H54 (cell line): ENCODE measurements at places on chromosomes 3 and 15.

DNA sequence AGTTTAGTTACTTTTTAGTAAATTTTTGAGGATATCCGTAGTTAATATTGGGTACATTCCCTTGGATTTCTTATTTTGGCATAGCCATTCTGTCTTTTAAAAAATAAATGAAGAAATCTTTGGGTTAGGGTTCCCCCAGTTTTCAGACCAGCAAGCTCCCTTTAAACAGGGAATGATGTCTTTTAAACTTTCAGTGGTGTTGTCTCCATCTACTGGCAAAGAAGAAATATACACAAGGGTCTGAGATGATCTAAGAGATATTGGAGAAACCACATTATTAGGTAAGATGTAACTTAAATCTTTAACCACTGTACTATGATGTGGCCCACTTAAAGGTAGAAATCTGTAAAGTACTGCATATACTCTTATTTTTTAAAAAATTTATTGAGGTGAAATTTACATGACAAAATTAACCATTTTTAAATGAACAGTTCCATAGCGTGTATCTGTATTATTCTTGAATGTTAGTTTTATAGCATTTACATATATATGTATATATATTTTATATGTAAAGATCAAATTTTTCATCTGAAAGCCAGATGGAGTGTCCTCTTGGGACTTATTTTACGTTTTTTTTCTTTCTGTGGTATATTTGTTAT is 35.1 kb upstream of the EIF3J start:
- no peak for DNase-seq

DNA sequence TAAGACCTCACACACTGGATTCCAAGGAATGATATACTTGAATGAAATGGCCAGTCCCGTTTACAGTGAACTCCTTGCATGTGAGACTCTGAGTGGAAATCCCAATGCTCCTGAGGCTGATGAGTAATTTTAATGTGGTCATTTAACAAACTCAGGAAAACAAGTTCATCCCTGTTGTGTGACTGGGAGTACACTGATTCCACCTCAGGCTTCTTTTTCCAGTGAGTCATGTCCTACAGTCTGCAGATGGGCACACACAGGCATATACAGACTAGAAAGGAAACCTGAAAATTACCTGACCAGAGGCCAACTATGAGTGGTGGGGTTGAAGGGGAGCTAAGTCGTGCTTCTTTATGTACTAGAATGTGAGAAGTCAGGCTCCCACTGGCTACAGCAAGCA is 5.8 kb downstream of the SQOR start:
- peak; percentile 63 for DNase-seq

DNA sequence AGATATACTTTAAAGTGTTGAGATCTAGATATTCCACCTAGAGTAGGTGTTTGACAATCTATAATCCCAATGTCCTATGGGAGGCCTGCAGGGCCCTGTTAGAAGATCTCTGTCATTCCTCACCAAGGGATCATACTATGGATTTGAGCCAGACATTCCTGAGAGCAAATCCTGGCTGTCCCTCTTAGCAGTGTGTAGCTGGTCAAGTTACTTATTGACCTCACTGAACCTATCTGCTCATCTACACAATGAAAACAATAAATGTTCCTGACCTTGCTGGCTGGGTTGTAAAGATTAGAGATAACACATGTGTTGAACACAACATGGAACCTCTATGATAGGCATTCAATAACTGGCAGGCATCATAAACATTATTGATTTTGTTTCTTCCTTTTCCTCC is 265.6 kb upstream of the ATP11B start:
- no peak for DNase-seq

DNA sequence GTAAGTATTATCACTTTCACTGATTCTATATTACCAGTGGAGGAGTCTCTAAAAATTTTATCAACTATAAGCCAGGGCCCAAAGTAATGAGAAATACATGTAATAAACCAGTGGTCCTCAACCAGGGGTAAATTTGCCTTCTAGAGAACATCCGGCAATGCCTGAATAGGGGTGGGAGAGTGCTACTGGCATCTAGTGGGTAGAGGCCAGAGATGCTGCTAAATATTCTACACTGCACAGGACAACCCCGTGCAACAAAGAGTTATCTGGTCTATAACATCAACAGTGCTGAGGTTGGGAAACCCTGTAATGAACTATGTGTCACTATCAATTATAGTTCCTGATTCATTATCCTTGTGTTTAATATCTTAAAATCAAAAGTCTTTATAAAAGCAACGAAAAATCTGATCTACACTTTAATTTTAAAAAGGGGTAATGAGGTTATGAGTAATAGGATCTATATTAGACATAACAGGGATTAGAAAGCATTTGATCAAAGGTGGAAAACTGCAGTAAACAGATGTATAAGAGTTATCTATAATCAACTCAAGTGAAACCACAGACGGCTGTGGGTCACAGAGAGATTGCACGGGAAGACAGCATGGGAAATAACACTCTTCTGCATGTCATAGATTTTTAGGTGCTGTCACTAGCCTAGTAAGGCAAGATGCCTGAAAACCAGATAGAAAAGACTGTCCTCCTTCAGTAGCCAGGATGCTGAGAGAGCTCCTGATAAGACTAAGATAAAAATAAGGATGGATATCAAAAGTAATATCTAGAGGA is 2.0 kb downstream of the LYSMD2 start:
- no peak for DNase-seq

DNA sequence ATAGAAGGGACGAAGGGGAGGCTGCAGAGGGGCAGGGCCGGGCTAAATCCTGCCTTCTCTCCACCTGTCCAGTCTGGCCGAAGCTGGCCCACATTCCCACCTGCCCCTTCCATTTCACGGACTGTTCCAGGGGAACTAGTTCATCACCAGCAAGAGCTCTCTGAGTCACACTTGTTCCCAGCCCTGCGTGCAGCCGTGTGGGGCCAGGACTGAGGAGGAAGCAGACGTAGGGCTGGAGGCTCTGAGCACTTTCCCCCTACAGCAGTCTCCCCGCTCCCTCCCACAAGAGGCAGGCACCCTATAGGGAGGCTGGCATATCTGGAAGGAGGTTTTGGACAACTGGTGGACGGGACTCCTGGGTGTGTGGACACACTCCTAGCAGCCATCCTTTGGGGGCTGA is 3.0 kb downstream of the ITIH4 start:
- DNase-seq = peak; percentile 44

GRCh38 chr3:127962937-127963336 is 47.9 kb downstream of the KBTBD12 start:
- no peak for DNase-seq

DNA sequence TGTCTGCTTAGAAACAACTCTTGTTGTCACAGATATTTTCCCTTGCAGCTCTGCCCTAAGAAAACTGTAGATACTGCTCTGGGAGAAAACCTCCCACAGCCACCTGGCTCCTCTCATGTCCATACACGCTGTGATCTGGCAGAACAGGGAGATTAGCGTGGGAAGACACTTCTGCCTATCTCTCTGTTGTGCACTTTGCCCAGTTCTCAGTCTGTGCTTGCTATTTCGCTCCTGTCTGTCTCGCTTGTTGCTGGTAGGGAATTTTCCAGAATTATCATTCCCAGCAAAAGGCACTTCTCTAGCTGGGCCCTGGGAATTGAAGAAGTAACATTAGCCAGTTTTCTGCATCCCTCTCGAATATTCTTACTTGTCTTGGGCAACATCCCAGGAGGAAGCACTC is 8.1 kb upstream of the GATM start:
- no peak for DNase-seq

- no peak for DNase-seq
These were observed 11.2 kb downstream of the TNFSF10 start for GRCh38 chr3:172511783-172512762.

- no peak for DNase-seq
These were observed 63.4 kb downstream of the ARHGEF26 start for GRCh38 chr3:154184582-154184981.

DNA sequence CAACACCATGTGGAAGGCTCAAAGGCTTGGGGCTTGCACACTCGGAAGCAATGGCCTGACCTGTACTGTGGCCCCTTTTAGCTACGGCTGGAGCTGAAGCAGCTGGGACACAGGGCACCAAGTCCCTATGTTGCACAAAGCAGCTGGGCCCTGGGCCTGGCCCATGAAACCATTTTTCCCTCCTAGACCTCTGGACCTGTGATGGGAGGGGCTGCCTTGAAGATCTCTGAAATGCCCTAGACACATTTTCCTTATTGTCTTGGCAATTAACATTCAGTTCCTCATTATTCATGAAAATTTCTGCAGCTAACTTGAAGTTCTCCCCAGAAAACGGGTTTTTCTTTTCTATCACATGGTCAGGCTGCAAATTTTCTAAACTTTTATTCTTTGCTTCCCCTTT is 85.6 kb upstream of the ALDH1A3 start:
- no peak for DNase-seq

DNA sequence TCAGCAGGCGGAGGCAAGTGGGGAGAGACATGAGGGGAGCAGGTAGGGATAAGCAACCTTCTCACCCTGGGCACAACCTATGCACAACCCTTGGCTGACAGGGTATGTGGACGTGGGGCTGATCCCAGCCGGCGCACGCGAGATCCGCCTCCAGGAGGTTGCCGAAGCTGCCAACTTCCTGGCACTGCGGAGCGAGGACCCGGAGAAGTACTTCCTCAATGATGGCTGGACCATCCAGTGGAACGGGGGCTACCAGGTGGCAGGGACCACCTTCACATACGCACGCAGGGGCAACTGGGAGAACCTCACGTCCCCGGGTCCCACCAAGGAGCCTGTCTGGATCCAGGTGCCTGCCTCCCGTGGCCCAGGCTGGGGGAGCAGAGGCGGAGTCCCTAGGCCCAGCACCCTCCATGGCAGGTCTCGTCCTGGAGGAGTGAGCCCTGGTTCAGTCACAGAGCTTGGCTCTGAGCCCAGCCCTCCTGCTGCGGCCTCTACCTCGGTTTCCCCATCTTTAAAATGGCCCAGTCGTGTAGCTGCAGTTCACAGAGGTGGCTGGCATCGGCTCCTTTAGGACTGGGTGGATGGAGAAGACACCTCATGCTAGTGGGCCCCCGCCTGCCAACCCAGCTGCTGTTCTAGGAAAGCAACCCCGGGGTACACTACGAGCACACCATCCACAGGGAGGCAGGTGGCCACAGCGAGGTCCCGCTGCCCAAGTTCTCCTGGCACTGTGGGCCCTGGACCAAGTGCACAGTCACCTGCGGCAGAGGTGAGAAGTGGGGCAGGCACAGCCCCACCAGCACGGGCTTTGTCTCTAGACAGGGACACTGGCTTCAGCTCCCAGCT is 96.0 kb downstream of the TBC1D2B start:
- no peak for DNase-seq

DNA sequence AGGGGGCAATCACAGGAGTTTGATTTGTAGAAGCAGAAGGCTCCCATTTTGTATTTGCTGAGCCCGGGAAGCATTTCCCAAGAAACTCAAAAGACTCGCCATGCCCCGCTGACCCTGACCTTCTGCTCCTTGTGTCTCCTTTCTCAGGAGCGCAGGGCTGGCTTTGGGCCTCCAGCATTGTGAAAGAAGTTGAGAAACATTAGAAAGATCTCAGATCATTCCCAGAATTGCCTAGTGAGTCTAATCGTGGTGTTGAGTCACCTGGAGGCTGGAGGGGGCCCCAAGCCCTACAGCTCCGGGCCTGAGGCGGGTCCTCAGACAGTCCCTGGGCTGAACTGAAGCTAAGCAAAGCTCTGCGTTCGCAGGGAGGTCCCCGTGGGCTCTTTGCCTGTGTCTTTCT is 10.9 kb upstream of the PIGZ start:
- no peak for DNase-seq

DNA sequence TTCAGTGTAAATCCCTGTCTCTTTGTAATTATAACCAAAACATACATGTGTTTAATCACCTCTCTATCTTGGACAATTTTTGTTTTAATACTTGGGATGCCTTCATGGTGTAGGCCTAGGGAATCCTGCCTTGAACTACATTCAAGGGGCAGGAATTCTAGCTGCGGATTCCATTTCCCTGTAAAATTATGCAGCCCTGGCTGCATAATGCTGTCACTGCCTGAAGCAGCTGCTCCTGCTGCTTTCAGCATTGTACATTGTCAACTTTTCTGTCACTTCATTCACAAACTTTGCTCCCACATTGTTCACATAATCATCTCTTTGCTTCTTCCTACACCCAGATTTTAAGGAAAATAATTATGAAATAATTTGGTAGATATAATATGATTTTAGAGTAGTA is 638.7 kb downstream of the RBMS3 start:
- DNase-seq = no peak

GRCh38 chr3:56183529-56183928 is 284.7 kb downstream of the ERC2 start:
- no peak for DNase-seq

DNA sequence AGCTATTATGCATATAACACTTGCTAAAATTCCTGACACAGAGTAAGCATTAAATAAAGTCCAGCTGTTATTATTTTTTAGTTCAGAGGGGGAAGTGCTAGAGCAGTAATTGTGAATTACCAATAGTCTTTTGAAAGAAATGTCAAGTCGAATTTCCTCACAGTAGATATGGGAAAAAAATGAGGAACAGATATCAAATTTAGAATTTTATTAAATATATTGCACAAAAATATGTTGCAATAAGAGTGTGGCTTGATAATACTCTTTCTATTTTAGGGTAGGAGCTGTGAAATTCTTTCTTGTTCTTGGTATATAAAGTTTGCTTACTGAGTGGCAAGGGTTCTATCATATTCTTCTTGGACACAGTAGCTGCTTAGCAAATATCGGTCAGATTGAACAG is 181.3 kb downstream of the NFKBIZ start:
- DNase-seq = no peak

- DNase-seq = no peak
These were observed 61.5 kb upstream of the CRBN start for GRCh38 chr3:3240986-3241385.

- DNase-seq = no peak
These were observed 98.6 kb downstream of the MYRIP start for GRCh38 chr3:39907981-39908380.

DNA sequence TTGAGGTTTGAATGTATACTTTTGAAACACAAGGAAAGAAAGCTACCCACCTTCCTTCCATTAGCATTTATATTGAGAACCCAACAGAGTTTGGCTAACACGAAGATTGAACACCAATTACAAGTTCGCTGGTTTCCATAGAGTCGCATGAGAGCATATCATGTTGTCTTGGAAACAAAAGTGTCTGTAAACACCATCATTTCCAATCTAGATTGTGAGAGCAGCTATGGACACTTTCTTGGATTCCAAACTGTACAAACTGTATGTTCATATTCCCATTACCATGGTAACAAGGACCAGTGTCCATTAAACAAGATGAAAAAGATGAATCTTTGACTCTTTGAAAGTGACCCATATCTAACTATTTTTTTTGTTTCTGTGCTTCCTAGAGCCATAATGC is 529.9 kb upstream of the ROBO1 start:
- no peak for DNase-seq
